Suppressor macrophage treated with lipopolysaccharide for 1 hour (primary cell): ENCODE measurements at places on chromosomes 3 and 15.
A peak's percentile ranks its signal among the peaks of the same experiment; 100 is the strongest.

- DNase-seq, result no peak
Observed at GRCh38 chr3:149626671-149627070, 31.2 kb downstream of the WWTR1 start.

DNA sequence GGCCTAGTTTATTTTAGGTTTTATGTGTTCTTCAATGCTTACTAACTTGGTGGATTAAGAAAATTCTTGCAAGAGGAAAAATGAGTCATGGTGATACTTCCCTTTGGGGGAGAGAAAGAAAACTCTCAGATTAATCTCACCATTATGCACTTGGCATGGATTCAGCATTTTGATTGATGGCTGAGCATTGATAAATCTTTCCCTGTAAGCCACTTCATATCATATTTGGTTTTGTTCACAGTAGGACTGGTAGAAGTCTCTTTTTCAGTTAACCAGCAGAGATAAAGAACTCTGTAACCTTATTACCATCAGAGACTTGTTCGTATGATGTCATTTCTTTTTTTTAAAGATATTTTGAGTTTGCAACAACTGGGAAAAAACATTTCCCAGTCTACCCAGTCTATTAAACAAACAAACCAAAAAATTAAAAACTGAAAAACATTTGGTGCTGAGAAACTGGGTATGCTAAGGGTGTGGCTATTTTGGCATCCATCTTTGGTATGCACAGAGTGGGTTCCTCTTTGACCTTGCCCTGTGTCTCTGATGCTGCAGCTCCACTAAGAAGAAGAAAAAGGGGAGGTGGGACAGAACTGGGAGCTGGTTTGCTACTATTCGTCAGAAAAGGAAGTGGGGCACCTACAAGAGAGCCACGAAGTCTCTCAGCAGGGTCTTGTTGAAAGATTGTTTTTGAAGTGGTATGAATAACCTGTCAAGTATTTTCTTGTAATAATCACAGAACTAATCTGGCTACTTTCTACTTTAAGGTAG, 17.2 kb downstream of the TMOD3 start:
- peak; percentile 90 for DNase-seq

GRCh38 chr3:127226457-127226856, 33.5 kb downstream of the PRR23E start:
- no peak for DNase-seq

- DNase-seq, result no peak
Observed at GRCh38 chr15:62998262-62998890, 44.2 kb upstream of the TPM1 start.

DNA sequence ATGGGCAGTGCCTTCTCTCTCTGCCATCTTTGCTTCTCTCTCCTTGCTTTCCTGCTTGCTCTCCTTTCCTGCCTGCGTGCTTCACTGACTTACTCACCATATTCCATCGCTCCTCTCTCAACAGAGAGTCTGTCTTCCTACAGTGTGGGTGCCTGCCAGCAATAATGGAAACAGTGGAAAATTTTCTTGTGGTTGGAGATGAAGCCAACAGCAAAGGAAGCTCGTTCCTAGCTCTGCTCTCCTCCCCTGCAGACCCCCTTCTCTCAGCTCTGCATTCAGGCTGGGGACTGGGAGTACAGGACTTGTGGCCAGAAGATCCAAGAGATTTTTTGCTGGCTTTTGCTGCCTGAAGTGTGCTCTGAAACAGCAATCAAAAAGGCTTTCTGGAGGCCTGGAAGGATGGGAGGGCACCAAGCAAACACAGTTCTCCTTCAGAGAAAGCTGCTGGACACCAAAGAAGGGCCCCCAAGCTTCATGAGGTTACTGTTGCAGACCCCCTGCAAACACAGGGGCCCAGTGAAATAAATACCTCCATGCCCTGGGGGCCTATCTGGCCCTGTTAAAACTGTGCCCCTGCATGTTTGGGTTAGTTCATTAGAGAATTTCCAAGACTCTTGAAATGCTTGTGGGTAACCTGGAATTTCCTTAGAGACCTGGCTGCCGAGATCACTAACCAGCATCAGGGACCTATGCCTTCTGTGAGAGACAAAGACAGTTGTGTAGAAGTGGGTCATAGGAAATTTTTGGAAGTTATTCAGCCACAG, 149.9 kb upstream of the RASGRP1 start:
- DNase-seq, result no peak
